ENCODE measurements at places on chromosomes 4 and X. TPM values are rescaled to one million over a fixed set of nuclear protein-coding genes. Genes with fewer than 3 reads are reported as not detected.

The ATP10D gene
- total RNA-seq: 12.2 TPM

The CFP gene
- total RNA-seq: not detected

The HEPH gene
- 1.5 TPM for total RNA-seq

The ABCG2 gene
- total RNA-seq: 6.0 TPM

The BRS3 gene
- total RNA-seq: not detected

The IGSF1 gene
- not detected for total RNA-seq

The SHROOM2 gene
- 5.1 TPM for total RNA-seq

The HSFX4 gene
- not detected for total RNA-seq

The CSAG3 gene
- not detected for total RNA-seq

The ZXDB gene
- 9.2 TPM for total RNA-seq

The ZXDA gene
- 4.9 TPM for total RNA-seq

The TRIML2 gene
- 126 TPM for total RNA-seq

The NOCT gene
- total RNA-seq: 17.2 TPM

The FAM47A gene
- total RNA-seq: not detected

The RASGEF1B gene
- not detected for total RNA-seq

The JADE3 gene
- 5.2 TPM for total RNA-seq

The MUC7 gene
- total RNA-seq: not detected

The ODAPH gene
- not detected for total RNA-seq

The CD38 gene
- total RNA-seq: 4.5 TPM

The ENPEP gene
- not detected for total RNA-seq

The CXCL3 gene
- 4.1 TPM for total RNA-seq

The PCSK1N gene
- not detected for total RNA-seq

The CXXC4 gene
- not detected for total RNA-seq

The ETNPPL gene
- total RNA-seq: 0.53 TPM

The KLB gene
- total RNA-seq: under 0.01 TPM

The NKAP gene
- 4.3 TPM for total RNA-seq
